ENCODE measurements at places on chromosomes 3 and 15.

GRCh38 chr3:45553469-45553974, 41.0 kb upstream of the LIMD1 start:
- DNase-seq = peak; percentile 41

GRCh38 chr3:194689493-194689944, 3.8 kb downstream of the FAM43A start:
- DNase-seq = no peak

DNA sequence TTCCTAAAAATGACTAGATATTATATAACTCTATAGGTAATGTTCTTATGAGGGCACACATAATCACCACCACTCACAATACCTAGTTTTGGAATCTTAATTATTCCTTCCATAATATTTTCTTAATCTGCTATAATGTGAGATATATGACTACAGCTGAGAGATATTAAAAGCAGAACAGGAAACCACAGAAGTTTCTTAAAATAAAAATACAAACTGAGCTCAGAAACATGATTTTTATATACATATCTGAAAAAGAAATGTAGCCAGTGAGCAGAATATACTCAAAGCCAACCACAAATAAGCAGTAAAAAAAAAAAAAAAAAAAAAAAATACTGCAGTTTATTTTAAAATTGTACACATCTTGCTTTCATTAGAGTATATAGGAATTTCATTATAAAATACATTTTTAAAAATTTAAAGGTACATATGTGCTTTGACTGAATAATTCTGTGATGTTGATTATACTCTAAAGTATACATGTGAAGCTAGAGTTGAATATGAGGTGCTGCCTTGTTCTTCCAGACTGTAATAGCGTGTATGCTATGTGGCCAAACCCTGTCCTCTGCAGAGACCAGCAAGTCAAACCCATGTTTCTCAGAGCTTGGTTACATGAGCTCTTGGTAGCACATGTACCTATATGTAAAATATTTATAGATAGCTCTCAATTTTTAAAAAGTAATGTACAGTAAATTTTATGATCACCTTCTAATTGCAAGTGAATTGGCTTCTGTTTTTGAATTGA, 175.0 kb downstream of the UBE2E2 start:
- DNase-seq = no peak

DNA sequence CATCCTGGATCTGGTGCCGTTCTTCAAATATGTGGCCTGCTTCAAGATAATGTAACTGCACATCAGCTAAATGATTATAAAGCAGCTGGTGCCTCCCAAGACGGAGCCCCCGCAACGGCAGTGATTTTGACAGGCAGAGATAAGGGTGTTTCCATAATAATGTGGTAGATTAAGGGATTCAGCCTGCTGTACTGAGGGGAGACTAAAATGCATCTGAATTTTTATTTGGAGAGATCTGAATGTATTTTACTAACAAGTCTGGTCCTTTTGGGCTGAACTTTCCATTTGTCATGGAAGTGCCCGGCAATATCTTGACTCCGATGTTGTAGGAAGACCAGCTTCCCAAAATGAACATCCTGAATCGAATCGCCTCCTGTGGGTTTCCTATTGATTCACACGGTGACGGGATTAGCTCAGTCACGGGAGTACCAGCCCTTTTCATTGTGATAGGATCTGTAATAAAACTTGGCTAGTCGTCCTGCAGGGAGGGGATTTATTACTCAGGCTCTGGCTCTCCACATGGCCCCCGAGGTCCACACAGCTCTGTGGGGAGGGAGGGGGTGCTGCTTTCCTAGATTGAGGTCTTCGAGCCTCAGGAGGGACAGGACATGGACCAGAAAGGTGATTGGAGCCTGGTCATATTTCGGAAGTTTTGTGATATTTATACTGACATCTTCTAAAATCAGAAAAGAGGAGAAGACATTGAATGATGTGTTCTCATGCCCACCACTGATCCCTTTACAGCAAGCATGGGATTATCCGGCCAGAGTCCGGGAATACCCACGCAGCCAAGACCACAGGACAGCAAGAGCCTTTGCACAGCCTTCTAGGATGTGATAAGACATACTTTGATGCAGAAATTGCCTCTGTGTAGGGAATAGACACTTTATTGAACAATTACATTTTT, 2.5 kb upstream of the PCSK6 start:
- no peak for DNase-seq

DNA sequence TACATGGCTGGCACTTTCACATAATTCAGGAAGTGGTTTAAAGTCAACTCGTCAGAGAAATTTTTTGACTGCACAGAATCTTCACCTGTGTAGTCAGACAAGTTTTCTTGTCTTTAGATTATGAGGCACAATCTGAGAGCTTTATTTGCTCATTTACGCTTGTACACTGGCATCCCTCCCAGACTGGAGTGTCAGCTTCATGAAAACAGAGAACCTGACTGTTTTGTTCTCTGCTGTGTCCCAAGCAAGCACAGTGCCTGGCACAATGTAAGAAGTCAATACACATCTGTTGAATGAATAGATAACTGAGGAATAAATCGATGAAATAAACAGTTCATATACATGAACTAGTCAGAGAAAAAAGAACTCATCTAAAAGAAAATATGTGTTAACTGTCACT, 846.1 kb upstream of the CFAP20DC start:
- DNase-seq = no peak

DNA sequence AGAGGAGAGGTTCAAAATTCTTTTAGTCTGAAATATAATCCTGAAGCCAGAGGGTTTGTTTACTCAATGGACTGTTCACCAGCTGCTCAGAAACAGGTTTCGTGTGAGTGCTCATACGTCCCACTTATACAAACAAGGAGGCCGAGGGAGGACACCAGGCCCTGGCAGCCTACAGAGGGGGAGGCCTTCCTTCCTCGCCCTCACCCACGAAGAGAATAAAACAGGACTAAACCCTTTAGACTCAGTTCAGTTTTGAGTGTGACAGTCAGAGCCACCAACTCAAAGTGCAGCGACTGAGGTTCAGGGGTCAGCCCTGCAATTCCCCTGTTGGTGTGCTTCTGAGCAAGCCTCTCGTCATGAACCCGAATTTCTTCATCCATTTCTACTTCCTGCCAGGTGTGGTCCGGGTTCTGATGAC, 17.3 kb downstream of the FAM174B start:
- no peak for DNase-seq

- DNase-seq = no peak
These were observed 1.9 kb downstream of the SLC33A1 start for GRCh38 chr3:155852341-155852740.

GRCh38 chr15:63240109-63240508, 37.3 kb upstream of the APH1B start:
- no peak for DNase-seq

DNA sequence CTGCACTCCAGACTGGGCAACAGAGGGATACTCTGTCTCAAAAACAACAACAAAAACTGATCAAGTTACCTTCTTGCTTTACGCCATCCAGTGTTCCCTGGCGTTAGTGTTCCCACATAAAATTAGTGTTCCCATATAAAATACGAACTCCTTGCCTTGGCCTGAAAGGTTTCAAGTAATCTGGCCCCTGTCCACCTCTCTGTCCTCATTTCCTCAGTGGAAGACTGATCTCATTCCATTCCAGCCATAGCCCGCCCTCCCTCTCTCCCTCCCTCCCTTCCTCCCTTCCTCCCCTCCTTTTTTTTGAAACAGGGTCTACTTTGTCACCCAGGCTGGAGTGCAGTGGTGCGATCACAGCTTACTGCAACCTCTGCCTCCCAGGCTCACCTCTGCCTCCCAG, 2.8 kb upstream of the CAND2 start:
- DNase-seq = no peak

GRCh38 chr15:56168394-56168793, 75.3 kb downstream of the RFX7 start:
- no peak for DNase-seq

DNA sequence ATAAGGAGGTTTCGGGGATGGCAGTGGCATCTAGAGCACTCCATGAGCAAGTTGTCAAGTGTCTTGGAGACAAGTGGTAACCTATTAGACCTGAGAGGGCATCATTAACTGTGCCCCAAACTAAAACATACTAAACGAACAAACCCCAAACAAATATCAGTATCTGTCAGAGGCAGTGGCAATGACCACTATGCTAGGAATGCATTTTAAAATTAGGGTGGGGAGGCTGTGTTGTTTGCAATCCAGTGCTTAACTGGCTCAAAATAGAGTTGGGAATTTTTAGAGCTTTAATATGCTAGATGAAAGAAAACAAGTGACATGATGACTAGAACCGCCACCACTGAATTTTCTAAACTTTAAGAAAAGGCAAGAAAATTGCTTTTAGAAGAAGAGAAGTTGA, 51.8 kb upstream of the TPRG1 start:
- no peak for DNase-seq

- no peak for DNase-seq
These were observed 13.0 kb upstream of the ATP1B3 start for GRCh38 chr3:141863491-141863890.

DNA sequence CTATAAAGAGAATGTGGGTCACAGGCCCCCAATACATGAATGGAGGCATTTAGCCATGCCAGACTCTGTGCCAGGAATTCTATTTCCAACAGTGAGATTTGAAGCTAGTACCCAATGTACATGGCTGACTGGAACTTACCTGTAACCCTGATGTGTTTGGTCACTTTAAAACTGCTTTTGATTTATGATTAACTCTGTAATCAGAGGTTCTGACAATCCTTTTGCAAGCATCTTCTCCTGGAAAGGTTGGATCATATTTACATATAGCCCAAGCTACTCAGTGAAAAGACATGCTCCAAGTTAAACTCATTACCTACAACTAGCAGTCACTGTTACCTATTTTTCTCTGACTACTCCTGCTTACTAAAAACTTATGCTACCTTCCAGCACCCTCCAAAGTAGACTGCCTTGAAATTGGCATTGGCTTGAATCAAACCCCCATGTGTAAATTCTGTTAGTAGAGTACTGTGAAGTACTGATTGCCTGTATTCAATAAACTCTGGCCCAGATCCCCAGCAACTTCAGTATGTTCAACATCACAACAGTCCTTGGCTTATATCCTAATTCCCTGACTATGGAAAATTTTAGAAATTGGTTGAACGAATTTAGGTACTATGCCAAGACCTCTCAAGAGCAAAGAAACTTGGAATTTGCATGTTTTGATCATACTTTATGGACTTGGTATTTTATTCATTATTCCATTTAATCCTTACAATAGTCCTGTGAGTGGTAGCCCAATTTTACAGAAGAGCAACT, 665.6 kb upstream of the NECTIN3 start:
- DNase-seq = no peak
